ENCODE measurements at places on chromosomes 5 and 9.
A peak's percentile ranks its signal among the peaks of the same experiment; 100 is the strongest.

DNA sequence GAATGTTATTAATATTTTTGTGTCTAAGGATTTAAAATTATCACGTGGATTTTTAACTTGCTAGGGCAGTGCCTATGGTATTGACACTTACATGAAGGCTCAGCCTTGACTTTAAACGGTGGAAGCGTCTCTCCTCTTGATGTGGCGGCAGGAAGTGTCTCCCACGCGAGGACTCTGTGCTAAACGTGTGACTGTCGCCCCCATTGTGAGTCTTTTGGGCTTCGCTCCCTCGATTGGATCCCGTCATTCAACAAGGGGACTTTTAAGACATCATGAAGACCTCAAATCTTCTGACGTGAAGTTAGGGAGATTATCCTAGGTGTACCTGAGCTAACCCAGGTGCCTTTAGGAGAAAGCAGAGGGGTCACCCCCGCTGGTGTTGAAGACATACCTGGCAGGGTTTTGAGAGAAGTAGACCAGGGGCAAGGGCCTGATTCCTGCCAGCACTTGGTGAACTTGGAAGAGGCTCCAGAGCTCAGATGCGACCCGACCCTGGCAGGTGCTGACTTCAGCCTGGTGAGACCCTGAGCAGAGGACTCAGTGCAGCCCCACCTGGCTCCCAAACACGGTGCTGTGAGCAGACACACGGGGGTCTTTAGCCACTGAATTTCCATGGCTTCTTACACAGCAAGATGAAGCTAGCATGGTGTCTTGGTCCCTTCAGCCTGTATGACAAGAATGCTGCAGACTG lies 55.7 kb upstream of the IRX4 start:
- no peak for DNase-seq

GRCh38 chr9:109652971-109653370 lies 127.0 kb upstream of the PALM2AKAP2 start:
- no peak for DNase-seq

DNA sequence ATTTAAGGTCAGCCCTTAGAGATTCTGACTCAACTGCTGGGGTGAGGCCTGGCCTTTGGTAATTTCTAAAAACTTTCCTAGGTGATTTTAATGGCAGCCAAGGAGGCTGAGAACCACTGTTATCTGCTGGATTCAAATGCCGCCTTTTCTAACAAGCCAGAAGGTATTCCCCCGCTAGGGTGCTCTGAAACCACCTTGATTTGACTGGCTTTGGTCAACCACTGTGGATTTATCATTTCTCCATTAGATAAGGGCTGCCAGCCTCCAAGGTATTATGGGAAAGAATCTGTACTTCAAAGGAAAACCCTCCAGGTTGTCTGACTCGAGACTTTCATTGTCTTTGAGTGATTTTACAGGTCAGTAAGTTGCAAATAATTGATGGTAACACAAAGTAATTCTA lies 4.3 kb downstream of the ANXA6 start:
- DNase-seq, result no peak

- DNase-seq, result no peak
Measured at GRCh38 chr9:98784831-98785806, 11.2 kb downstream of the ANKS6 start.

DNA sequence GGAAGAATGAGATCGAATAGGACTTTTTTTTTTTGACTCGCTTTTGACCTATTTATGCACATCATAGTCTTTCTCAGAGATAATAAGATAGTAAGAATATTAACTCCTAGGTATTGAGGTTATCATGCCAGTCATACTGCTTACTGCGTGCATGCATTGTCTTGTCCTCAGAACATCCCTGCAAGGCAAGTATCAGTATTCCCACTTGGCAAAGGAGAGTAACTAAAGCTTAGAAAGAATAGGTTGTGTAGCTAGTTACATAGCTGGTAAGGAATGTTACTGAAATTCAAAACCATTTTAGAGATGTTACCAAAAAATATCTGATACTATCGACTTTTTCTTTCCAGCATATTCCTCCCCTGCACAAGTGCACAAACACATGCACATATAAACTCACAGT lies 296.1 kb upstream of the CLINT1 start:
- no peak for DNase-seq

GRCh38 chr5:94218374-94218773 lies 400.0 kb downstream of the KIAA0825 start:
- no peak for DNase-seq

DNA sequence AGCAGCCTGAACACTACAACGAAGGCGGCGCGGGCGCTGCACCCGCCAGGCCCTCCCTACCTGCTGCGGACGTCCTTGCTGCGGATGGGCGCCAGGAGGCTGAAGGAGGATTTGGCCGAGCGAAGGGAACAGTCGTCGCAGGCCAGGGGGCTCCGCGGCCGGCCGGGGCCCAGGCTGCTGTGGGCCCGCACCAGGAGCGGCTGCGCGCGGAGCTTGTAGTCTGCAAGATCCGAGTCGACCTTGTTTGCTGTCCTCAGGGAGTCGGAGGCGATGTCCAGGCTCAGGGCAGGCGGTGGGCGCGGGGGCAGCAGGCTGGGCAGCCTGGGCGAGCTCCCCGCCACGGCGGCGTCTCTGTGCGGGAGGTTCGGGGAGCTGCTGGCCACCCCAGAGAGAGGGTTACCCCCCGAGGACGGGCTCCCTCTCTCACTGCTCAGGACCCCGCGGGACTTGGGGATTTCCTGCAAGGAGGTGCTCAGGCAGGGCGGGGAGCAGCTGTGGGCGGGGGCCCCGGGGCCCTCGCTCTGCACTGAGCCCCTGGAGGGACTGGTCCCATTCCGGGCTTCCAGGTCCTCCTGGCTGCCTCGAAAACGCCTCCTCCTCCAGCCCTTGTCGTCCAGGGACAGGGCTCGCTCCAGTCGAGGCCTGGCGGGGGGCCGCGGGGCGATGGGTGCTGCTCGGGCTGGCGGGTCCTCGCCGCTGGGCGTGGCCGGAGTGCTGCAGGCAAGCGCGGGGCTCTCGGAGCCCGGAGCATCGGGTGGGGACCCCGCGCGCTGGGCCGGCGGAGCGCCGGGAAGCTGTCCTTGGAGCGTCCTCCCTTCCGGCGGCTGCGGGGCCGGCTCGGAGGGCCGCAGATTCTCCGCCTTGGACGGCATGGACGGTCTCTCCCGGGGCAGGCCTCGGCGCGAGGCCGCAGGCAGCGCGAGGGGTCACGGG lies 831 bp downstream of the INPP5E start:
- peak; percentile 31 for DNase-seq

GRCh38 chr5:107300721-107301327 lies 369.9 kb downstream of the EFNA5 start:
- DNase-seq, result no peak

DNA sequence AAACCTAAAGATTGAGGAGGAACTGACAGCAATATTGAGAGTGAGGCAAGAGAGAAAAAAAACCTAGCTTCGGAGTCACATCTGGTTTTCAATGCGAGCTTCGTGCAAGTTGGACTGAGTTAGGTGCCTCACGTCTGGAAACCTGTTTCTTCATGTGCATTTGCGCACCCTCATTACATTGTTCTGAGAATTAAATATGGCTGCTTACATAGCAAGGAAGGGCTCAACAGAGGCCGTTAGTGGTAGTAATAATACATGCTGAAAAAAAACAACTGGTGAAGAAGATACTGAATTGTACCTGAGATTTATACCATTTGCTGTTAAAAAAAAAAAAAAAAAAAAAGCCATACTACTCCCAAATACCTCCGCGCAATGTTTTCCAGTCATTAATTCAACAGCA lies 18.6 kb downstream of the DNAJA1 start:
- no peak for DNase-seq

- DNase-seq, result no peak
Measured at GRCh38 chr5:173750538-173751265, 134.3 kb upstream of the BOD1 start.

DNA sequence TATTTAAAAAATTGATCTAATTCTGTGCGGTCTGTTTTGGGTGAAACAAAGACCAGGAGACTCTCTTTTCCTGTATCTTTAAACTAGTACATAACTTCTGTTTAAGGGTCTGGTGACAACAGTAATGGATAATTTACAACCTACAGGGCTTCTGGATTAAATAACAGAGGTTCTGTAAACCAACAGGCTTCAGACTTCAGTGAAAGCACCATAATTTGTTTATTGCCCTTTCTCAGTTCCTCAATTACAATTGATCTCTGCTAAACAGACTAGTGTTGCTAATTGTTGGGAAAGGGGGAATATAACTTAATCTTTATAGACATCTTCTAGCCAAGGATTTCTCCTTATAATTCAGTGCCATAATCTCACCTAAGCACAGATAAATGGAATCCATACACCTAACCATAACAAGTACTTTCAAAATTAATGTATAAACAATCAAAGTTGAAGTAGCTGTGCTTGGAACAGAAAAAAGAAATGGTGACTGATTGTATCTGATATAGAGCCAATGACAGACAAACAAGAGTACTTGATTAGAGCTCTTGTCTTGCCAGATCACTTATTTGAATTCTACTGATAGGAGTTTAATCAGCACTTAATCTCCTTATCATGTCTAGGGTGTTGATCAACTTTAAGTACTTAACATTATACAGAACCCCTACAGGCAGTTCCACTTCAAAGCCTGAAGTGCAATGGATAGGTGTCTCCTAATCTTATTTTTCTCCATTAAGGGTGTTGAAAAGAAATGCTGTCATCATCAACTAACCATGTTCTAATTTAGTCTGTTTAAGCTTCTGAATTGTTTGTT lies 536.0 kb downstream of the NR2F1-AS1 start:
- DNase-seq, result no peak

DNA sequence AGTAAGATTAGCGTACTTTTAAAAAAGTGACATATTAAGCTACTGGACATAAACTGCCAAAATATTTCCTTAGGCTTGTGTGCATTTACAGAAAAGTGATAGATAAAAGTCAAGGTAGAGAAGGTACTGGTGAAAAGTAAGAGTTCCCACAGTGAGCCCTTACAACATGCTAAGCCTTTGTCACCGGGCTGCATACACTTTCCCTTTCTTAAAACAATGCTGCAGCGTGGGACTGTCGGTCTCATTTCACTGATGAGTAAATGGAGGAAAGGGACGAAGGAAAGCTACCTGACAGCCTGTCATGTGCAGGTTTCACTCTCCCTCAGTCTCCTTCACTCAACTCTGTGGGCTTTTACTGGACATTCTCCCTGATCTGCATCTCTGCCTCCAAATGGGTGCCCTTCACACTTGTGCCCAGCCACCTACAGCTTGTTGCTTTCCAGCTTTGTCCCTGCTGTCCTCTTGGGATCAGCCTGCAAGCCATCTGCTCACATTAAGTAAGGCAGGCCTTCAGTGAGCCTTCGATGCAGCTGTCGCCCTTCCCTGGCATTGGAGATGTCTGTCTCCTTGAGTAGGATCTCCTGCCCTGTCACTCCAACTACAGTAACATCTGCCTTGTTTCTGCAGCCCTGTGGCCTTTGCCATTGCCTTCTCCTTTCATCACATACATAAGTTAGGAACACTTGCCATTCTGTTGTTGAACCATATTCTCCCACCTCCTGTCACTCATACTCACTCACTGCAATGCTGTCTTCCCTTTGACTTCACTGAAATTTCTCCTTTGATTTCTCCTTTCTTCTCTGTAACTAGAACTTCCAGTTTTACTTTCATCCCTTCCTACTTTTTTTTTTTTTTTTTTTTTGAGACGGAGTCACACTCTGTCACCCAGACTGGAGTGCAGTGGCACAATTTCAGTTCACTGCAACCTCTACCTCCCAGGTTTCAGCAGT lies 9.3 kb upstream of the ROPN1L start:
- no peak for DNase-seq

DNA sequence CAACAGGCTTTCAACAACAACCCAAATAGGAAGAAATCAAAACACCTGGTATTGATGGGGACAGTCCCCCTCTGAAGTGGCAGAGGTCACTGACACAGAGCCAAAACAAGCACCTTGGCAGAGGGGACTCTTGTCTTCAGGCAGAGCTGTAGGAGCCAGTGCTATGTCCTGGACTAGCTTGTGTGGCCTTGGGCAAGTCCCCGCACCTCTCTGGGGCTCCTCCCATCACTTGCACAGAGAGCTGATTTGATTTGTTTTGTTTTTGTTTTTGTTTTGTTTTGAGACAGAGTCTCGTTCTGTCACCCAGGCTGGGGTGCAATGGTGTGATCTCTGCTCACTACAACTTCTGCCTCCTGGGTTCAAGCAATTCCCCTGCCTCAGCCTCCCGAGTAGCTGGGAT lies 100.8 kb downstream of the C9orf50 start:
- DNase-seq, result no peak

DNA sequence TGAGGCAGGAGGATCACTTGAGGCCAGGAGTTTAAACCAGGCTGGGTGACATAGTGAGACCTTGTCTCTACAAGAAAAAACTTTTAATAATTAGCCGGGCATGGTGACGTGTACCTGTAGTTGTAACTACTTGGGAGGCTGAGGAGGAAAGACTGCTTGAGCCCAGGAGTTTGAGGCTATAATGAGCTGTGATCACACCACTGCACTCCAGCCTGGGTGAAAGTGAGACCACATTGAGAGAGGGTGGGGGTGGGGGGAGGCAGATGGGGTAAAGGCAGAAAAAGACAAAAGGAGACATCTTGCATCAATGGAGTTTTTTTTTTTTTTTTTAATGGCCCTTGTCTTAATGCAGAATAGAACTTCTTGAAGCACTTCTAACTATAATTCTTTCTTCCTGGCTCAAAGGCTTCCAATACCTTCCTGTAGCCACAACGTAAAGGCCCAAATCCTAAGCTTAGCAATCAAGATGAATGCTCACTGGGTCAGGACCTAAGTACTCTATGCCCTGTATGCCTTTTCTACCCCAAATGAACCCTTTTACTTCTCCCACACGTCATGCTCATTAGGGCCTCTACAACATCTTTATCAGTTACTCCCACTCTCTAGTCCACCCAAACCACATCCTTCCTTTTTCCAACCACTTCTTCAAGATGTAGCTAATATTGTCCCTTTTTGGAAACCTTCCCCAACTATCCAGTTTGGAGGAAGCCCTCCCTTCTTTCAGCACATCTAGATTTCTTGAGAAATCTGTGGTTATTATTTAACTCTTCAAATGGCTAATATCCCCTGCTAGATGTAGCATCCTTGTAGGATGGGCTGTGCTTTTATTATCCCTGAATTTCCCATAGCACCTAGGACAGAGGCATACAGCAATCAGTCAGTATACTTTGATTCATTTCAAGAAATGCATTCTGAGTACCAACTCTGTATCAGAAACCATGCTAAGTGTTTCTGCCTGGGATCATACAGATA lies 40.8 kb downstream of the CSF2 start:
- no peak for DNase-seq

DNA sequence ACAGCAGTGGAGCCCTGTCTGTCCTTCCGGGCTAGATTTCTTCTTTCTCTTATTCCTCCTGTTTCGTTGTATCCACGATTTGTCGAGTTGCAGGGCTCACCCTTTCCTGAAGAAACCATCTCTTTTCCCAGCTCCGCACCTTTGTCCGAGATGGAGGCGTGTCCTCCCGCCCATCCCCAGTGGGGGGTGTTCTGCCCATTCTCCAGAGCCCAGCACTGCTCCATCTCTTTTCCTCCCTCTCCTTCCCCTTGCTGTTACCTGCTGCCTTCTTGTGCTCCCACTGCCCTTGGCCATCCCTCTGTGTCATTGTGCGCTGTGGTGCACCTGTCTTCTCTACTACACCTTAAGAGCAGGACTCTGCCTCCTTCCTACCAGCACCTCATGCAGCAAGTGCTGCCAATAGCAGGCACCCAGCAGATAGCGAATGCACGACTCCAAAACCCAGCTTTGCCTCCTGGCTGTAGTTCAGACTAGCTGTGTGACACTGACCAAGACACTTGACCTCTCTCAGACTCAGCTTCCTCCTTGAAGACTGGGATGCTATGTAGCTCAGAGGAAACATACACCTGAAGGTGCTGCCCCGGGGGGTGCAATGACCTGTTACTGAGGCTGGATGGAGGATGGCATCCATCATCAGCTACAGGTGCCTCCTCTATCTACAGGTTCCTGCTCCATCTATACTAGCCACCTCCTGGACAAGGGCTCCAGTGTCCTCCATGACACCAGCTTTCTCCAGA lies 8.9 kb downstream of the OR13J1 start:
- no peak for DNase-seq

GRCh38 chr9:78070521-78070920 lies 38.9 kb upstream of the GNAQ start:
- DNase-seq, result no peak
